ENCODE measurements at places on chromosomes 1 and 21.

DNA sequence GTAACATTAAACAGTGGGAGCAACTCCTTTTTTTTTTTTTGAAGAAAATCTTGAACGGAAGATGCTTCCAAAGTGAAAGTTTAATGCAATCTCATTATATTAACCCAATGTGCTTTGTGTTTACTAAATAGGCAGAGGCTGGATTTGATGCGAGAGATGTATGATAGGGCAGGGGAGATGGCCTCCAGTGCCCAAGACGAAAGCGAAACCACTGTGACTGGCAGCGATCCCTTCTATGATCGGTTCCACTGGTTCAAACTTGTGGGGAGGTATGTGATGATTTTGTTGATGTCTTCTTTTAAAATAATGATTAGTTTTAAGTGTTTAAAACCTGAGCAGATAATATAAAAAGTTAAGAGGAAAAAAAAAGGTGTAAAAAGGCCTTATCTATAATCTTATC lies 74.2 kb upstream of the PGD start:
- DNase-seq = no peak

DNA sequence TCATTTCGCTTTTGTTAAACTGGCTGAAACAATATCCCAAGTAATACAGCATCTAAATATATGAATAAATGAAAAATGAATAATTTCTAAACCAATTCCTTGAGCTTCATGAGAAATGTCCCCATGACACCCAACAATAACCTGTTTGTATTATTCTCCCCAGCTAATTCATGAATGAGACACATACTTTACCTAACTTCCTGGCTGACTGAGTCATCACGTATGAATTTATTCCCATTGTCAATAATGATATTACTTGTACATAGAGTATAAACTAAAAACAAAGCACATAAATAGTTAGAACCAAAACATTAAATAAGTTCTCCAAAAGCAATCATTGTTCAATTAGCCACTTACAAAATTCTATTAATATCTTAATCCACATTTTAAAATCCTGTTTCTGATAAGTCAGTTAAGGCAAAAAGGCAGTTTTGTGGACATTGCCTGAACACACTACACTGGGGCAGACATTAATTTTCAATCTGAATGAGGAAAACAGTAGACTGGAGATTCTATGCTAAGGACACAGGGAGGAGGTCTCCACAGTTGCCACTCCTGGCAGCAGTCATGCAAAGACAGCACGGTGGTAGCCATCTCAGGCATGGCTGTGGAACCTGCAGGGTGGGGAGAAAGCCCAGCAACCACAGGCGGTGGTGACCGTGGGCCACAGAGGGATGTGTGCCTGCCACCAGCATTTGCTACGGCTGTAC lies 48.2 kb downstream of the SLC9C2 start:
- DNase-seq = no peak

- DNase-seq = no peak
These were observed 13.2 kb upstream of the CREG1 start for GRCh38 chr1:167566766-167567165.

DNA sequence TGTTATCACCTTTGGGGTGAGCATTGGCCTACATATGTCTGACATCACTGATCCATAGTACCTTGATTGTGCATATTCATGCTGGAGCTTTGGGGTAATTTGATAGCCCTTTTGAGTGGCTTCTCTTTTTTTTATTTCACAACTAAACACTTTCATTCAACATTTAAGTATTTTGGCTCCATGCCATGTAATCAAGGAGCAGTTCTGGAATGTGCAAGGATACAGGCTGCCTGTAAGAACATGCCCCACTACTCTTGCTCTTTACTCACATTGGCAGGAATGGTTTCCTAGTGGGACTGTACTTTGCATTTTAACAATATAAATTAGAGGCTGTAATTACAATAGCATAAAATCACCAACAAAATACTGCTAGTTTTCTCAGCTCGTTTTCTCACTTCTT lies 300.7 kb upstream of the SPAG17 start:
- DNase-seq = no peak

DNA sequence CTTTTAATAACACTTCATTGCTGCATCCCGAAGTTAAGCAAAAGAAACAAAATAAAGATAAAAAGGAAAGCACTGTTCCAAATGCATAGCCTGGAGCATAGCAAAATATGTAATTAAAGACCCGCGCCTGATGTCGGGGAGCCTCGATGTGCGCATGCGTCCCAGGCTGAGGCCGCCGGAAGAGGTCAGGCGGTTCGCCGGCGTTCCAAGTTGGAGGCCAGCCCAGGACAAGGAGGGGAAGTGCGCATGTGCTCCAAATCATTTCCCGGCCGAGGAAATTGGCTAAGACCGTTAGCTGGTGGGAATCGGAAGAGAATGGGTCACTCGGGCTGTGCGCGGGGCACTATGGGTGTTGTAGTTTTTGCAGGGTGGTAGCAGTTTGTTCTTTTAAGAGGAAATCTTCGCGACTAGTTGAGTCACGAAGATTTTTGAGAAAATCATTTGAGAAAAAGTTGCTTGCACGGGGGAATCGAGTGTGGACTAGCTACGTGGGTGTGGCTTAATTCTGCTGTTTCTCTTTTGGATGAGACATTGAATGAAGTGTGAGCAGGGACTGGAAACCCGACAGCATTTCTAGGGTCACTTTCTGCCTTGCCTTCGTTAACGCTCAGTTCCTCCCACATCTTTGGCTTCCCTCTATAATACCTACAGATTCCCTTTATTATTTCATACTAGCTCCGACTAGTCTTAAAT lies 31.0 kb upstream of the CD1D start:
- DNase-seq = peak; percentile 49

GRCh38 chr21:34022627-34023335 lies 50.6 kb upstream of the MRPS6 start:
- DNase-seq = no peak

DNA sequence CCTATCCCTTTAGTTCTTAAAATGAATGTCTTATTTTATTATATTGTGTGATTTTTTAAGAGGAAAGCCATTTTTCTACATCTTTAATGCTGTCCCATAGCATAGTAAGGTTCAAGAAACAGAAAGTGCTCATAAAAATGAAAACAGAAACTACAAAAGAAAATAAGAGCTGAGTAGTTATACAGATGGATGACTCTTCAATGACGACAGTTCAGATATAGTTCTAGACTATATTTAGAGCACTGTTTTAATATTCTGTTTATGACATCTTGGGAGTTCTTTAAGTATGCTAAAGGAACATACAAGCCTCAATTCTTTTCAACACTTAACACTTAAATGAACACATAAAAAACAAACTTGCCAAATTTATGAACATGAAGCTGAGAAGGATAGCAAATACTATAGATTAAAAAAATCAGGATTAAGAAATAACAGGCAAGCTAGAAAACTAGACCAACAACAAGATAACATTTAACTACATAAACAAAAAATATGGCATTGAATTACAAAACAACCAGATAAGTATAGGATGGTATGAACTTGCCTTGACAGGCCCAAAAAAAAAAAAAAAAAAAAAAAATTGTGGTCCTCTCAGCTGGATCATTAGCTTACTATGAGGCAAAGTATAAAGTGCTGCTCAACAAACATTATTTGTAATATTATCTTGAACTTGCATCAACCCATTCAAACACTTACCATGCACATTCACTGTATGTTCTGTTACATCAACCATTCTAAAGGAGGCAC lies 87.9 kb downstream of the ZZZ3 start:
- DNase-seq = no peak

DNA sequence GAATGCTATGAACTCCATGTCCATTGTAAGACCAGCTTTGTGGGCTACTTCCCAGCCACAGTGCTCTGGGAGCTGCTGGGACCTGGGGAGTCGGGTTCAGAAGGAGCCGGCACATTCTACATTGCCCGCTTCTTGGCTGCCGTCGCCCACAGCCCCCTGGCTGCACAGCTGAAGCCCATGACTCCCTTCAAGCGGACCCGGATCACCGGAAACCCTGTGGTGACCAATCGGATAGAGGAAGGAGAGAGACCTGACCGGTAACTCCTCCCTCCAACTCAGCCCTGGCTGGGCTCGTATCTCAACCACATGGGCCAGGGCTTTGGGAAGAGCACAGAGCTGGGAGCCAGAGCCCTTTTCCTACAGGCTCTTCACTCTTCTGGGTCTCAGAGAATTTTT lies 15.4 kb downstream of the MOV10 start:
- no peak for DNase-seq

DNA sequence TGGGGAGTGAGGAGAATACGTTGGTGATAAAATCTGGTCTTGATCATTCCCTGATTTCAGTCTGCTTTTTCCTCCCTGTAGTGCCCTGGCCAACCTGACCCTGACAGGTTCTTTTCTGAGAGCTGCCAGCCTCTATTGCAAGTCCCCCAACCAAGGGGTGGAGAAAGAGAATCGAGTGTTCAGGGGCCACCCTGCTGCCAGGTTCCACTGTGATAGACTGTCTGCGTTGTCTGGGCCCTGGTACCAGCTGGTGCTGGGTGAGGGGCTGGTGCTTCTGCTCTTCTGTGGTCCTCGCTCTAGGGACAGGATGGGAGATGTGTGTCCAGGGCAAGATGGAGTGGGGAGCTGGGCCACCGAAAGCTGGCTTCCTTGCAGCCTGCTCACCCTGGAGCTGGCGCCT lies 214.6 kb downstream of the CAMTA1 start:
- no peak for DNase-seq

GRCh38 chr1:106676021-106676420 lies 380.5 kb upstream of the PRMT6 start:
- no peak for DNase-seq

- DNase-seq = no peak
These were observed 44.4 kb upstream of the ATP1A1 start for GRCh38 chr1:116328671-116329070.

- no peak for DNase-seq
These were observed 590 bp downstream of the FOXJ3 start for GRCh38 chr1:42334240-42335049.

DNA sequence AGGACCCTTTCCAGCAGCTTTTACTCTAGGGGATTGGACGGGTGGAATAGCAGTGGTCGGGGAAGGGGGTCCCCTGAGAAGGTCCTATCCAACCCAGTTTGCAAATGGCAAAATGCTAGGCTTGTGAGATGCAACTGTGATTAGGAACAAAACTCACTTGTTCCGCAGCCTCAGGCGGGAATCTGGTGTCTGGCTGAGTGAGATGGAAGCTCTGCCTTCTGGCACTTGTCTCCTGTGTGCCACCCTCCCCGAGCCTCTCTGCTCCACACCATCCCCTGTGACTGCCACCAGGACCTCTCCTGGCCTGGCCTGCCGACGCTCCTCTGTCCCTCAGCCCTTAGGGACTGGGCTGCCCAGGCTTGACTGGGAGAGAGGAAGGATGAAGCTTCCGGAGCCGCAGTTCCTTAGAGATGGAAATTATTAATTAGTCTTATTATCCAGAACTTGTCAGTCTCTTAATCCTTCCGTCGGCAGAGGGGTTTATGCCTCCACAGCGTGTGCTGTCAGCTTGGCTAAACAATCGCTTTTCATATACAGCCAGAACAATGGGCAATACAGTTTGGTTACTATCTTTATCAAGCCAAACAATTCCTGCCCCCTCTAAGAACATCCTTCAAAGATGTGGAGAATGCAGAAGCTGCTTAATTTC lies 292.8 kb upstream of the VAMP3 start:
- no peak for DNase-seq

DNA sequence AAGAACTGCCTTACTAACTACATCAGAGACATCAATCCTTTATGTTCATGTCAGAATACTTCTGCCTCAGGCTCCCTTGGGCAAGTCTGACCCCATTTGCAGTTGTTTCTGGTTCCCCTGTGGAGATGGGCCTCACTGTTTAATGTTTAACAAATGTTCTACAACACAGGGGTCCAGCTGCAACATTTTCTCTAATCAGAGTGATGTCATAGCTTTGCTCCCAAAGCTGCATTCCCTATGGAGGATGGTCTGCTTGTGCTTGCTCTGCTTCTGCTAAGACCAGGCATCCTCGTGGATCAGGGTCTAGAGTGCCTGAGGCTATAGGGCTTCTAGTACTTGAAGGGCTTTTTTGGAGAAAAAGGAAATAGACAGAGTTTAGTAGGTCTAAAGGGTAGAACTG lies 1071.2 kb downstream of the TTLL7 start:
- no peak for DNase-seq

- no peak for DNase-seq
These were observed 39.3 kb downstream of the HLCS start for GRCh38 chr21:36926989-36927718.

DNA sequence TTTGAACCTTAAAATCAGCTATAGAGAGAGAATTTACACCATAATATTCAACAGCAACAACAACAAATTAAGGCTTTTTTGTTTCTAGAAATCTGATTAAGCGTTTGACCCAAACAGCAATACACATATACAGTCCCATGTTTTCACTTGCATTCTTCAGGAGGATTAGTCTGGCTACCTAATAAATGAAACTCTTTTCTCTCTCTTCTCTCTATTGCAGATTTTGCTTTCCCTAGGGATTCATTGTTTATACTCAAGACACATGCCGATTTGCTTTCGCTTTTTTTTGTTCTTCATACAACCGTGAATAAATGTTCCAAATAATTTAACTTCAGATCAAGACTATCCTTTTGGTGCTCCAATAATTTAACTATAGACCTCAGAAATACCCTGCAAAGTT lies 162.4 kb upstream of the PTBP2 start:
- no peak for DNase-seq

- no peak for DNase-seq
These were observed 343.1 kb upstream of the DUSP10 start for GRCh38 chr1:222084996-222085395.

DNA sequence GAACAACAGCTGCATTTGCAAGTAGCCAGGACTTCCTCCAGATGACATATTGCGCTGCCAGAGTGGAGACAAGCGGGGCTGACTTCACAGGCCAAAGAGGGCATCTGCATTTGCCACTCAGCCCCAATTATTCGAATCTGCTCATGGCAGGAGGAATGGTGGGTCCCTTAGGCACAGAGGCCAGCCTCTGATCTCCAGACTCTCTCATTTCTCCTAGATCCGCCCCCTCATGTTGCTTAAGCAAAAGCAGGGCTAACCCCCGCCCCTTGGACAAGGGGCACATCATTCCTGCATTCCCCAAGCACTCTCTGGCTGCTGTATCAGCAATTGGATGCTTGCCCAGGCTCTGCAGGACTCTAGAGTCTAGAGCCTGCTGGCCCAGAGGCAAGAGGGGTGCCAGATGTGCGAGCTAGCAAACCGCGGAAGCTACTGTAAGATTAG lies 262.4 kb downstream of the ST6GALNAC3 start:
- no peak for DNase-seq

GRCh38 chr1:237041461-237041794 lies 556 bp upstream of the RYR2 start:
- no peak for DNase-seq

GRCh38 chr21:45450423-45451090 lies 45.6 kb downstream of the COL18A1 start:
- no peak for DNase-seq

- DNase-seq = no peak
These were observed 8.1 kb downstream of the SLX9 start for GRCh38 chr21:44947930-44948331.

GRCh38 chr1:221002601-221003000 lies 123.4 kb downstream of the HLX start:
- no peak for DNase-seq

- DNase-seq = no peak
These were observed 12.4 kb upstream of the C2CD2 start for GRCh38 chr21:41966041-41966833.

GRCh38 chr1:169106921-169107602 lies 572 bp downstream of the ATP1B1 start:
- no peak for DNase-seq

GRCh38 chr1:58460469-58460868 lies 86.1 kb downstream of the OMA1 start:
- no peak for DNase-seq

- DNase-seq = no peak
These were observed 341.0 kb upstream of the NEGR1 start for GRCh38 chr1:72623299-72623708.

Data from activated T-helper 1 cell treated with anti-CD3 and anti-CD28 coated beads, Interleukin-2, amount 50 U/mL, for 16 hours (primary cell).